ENCODE measurements at places on chromosomes 3 and 15. TPM values are rescaled to one million over a fixed set of nuclear protein-coding genes. Genes with fewer than 3 reads are reported as not detected.

- peak; percentile 71 for DNase-seq
Measured at GRCh38 chr15:62390791-62391640, 225.9 kb upstream of the C2CD4B start.

The PDZRN3 gene
- 17.3 TPM for total RNA-seq

The PLA2G4B gene
- 72.0 TPM for total RNA-seq

The CNTN6 gene
- total RNA-seq, result not detected

- DNase-seq, result no peak
Measured at GRCh38 chr3:187377842-187378241, 9.7 kb downstream of the RTP4 start.

The PXYLP1 gene
- total RNA-seq, result 6.7 TPM

GRCh38 chr3:197256836-197257444 is 41.5 kb downstream of the DLG1 start:
- DNase-seq, result no peak

DNA sequence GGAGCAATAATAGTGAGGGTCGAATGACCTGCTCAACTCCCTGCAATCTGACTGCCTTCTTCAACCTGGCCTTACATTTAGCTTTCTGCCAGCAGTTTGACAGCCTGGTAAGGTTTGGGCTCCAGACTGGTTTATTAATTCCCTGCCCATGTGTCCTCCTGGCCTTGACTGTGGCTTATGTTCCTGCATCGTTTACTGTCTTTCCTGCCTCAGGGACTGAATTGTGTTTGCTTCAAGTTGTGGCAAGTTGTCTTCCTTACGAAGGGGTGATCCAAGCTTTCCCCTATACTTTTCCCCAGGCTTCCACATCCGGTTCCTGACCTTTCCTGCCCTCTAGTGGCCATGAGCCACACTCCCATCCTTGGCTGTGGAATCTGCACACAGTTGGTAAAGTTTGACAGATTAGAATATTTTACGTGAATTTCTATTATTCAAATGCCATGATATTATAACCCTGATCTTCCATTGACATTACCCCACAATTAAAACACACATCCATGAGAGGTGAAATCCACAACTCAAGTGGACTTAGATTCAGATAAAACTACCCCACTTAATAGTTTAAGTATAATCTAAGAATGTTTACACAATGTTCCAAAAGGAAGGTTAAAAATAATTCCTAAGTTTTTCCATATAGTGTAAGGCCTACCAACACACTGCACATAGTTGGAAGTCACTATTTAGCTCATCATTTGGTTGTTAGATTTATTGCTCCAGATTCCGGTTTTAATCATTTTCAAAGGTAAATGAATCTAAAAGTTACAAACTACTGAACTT is 95.7 kb downstream of the NEDD4 start:
- DNase-seq, result no peak

The MKRN3 gene
- total RNA-seq, result 1.2 TPM

- no peak for DNase-seq
Measured at GRCh38 chr15:50119063-50120040, at the start of gene ATP8B4. Gene ATP8B4, minus strand, starts transcription at chr15:50119233. Its CDS starts 12,267 bp downstream, at chr15:50106966.

Data from suprapubic skin (tissue), 4 donors.